DMS153 (cell line): ENCODE measurements at places on chromosomes 5 and 9.

GRCh38 chr5:14594378-14595074 is 12.9 kb downstream of the OTULINL start:
- no peak for DNase-seq

GRCh38 chr9:92483627-92484545 is 1.6 kb upstream of the ASPN start:
- DNase-seq, result no peak

DNA sequence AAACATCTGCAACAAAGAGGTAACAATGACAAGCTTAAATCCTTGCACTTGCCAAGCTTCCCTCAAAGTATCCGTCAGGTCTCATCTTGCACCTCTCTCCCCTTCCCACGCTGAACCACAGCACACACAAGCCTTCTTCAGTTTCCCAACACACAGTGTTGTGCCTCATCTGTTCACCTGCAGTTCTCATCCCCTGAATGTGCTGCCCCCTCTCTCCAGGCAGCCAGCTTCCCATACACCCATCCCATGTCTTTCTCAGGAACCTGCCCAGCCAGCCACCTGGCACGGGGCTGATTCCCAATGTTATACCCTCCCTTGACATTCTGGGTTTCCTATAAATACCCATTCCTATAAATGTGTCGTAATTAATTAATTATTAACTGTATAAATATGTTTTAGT is 314.8 kb downstream of the PRELID2 start:
- no peak for DNase-seq

DNA sequence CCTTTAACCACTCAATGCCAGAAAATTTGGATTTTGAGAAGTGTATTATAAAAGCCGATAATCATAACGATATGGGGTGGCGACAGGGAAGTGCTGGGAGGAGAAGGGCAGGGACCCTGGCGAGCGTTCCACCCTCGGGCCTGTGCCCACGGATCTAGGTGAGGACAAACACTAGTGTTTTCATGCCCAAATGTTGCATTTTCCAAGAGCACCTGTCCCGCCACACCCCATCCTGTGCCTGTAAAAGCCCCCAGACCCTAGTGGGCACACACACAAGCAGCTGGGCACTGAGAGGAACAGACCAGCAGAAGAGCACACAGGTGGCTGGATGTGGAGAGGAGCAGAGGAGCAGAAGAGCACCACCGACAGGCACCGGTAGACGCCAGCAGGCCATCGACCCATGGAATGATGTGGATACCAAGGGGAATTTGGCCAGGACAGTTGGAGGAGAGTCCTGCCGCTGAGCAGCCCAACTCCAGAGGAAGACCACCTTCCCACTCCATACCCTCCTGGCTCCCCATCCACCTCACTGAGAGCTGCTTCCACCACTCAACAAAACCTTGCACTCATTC is 315.0 kb downstream of the EDIL3 start:
- DNase-seq, result no peak

- DNase-seq, result no peak
Measured at GRCh38 chr5:30981576-30981975, 211.9 kb upstream of the CDH6 start.

GRCh38 chr9:27353474-27354229 is 56.7 kb upstream of the EQTN start:
- DNase-seq, result no peak

DNA sequence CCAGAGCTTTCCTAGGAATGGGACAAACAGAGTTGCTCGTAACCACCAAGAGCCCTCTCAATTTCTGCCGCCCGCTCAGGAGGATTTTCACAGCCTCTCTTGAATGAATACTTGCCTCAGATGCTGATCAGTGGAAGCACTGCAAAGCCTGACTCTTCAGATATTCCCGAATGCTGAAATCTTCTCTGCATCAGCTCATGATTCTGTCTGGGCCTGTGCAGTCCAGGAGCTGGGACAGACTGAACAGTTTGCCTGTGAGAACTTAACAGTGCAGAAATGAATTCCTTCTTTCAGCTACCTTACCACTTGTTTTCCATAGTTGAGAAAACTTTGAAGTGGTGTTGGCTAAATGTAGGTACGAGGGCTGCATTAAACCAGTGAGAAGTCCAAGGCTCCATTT is 17.1 kb downstream of the ZNF462 start:
- no peak for DNase-seq

- no peak for DNase-seq
Measured at GRCh38 chr5:131786900-131787692, 9.7 kb downstream of the FNIP1 start.

DNA sequence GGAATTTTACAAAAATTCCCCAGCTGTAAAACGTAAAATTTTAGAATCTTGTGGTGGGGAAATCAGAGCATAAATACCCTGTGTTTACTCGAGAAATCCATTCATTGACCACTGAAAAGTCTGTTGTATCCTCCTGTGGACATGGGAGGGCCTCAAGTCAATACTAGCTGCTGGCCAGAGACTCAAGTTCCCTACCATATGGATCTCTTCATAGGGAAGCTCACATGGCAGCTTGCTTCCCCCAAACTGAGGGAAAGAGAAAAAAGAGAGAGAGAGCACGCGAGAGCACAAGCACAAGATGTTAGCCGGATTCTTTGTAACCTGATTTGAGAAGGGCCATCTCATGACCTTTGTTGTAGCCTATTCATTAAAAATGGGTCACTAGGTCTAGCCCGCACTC is 591.9 kb downstream of the LRRC70 start:
- DNase-seq, result no peak

GRCh38 chr5:154583671-154584177 is 105.7 kb upstream of the HAND1 start:
- DNase-seq, result no peak

DNA sequence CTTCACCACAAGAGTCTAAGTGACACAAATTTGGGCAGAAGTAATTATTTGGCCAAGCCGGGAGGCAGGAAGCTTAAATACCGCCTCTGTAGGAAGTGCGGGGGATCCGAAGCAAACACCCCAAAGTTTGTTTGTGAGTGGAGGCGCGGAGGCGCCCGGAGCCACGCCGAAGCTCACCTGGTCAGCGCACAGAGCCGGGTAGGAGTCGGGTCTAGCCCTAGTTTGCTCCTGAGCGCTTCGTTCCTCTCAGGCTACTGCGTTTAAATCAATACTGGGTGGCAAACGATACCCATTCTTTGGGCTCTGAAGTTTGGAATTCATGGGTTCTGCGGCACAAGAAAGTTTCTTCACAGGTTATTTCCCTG is 855 bp downstream of the MCC start:
- no peak for DNase-seq

GRCh38 chr5:82403026-82403425 is 124.9 kb upstream of the RPS23 start:
- no peak for DNase-seq

GRCh38 chr9:117465706-117466105 is 50.8 kb upstream of the ASTN2 start:
- no peak for DNase-seq

- no peak for DNase-seq
Measured at GRCh38 chr9:36192196-36192595, 1.5 kb downstream of the CLTA start.

DNA sequence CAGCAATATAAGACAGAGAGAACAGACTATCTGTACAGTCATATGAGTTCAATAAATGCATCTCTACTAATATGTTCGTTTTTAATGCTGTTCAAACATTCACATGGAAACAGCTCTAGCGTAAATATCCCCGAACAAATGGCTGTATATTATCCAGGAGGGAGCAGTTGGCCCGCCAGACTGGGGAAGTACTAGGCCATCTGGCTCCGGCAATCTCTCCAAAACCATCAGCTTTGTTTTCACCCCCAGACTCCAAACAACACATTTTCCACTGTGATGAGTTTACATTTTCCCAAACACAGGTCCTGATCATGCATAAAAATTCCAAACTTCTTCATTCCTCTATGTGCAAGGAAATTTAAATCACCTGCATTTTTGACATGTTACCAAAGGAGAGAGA is 8.7 kb downstream of the EBF1 start:
- peak; percentile 58 for DNase-seq

DNA sequence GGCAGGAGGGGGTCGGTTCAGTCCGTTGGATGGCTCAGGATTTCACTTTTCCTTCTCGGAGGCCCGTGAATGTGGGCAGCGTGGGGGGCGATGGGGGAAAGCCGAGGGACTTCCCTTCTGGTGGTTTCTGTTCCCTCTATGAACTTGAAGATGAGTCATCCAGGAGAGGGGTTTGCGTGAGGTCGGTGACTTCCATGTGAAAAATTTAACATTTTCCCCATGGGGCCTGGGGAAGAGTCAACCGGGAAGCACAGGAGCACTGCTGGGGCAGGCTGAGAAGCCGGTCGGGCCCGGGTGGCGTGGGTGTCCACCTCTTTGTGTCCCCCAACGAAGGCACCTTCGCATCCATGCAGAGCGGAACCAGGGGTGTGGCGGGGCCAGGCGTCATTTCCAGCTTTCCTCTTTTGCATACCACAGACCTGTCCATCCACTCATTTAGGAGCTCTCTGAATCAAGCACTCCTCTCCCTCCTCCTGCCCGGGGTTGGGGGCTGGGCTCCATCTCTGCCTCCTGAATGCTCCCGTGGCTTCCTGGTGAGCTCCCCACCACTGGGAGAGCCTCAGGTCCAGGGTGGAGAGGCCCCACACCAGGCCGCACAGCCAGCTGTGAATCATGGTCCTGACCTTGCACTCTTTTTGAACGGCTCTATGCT is 68.4 kb downstream of the ANKRD33B start:
- no peak for DNase-seq

DNA sequence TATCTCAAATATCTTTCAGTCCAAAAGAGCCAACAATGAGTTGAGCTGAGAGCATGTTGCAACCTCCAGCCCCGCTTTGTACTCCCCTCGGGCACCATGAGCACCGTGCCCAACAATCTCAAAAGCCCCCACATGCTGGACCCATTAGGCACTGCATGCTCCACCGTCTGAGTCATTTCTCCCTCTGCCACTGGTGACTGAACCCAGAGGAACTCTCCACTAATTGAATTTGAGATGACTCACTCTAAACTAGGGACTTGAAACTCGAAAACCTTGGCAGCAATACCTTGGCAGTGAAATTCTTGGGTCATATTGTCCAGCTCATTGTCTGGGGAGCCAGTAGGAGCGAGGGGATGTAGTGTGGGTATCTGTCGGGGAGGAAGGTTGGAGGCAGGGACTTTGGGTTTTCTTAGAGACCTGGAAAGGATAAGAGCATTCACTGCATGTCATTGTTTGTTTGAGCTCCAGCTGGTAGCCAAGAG is 49.9 kb upstream of the SLIT3 start:
- DNase-seq, result no peak

- no peak for DNase-seq
Measured at GRCh38 chr5:153659039-153659736, 168.7 kb downstream of the GRIA1 start.

DNA sequence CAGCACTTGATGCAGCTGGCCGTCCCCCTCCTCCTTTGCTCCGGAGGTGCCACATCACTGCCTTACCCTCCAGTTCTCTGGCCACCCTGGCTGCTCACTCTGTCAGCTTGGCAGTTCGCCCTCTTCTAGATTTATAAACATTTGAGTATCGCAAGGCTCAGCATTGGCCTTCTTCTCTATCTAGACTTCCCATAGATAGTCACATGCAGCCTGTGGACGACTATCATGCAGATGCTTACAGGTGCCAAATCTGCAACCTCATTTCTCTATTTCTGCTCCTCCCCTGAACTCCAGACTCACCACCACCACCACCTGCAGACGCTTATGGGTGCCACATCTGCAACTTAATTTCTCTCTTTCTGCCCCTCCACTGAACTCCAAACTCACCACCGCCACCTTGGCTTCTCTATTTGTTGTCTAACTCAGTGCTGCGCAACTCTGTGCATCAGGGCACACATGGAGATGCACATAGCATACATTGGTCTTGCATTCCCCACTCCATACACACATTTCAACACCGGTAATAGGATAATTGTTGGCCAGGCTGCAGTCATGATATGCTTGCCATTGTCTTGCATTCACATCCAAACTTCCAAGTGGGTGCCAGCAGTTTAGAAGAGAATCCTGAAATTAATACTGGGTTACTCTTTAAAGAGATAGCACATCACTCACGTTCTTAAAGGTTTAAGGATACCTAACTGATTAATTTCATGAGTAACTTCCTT is 1.9 kb upstream of the DAP start:
- no peak for DNase-seq

DNA sequence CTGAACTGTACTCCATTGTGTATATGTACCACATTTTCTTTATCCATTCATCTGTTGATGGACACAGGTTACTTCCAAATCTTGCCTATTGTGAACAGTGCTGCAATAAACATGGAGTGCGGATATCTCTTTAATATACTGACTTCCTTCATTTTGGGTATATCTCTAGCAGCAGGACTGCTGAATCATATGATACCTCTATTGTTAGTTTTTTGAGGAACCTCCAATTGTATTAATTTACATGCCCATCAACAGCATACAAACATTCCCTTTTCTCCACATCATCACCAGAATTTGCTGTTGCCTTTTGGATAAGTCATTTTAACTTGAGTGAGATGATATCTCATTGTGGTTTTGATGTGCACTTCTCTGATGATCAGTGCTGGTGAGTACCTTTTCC is 81.8 kb upstream of the FAM120A start:
- no peak for DNase-seq

DNA sequence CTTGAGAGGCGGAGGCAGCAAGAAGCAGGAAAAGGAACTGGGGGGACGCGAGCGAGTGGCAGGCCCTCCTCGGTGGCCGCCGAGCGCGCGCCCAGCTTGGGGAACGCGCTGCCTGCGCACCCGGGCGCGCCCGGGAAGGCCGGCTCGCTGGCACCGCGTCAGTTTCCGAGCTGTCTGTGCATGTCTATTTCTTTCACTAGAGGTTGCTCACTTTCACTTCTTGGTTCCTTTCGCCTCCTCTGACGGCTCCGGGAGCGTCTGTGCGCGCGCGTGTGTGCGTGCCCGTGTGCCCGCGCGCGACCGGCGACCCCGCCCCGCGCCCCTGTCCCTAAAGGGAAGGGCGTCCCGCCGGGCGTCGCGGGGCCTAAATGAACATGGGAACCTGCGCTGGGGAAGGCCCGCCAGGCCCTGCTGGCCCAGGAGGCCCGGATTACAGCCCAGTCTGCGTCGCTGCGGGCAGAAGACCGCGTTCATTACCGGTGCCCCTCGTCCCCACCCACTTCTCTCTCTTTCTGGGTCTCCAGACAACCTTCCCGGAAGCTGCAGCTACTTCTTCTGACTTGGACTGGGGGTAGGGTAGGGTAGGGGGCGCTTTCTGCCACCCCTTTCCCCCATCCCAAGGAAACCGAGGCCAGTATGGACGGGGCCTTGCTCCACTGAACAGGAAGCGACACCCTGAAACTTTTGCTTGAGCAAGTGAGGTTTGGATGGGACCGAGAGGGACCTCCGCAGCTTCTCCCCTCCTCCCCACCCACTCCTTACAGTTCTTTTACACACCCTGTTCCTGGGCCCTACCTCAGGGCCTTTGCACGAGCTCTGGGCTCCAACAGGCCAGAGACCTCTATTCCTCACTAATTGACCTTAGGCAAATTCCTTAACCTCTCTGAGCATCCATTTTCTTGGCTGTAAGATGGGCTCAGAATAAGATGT is 205.8 kb upstream of the IER5L start:
- peak; percentile 64 for DNase-seq

DNA sequence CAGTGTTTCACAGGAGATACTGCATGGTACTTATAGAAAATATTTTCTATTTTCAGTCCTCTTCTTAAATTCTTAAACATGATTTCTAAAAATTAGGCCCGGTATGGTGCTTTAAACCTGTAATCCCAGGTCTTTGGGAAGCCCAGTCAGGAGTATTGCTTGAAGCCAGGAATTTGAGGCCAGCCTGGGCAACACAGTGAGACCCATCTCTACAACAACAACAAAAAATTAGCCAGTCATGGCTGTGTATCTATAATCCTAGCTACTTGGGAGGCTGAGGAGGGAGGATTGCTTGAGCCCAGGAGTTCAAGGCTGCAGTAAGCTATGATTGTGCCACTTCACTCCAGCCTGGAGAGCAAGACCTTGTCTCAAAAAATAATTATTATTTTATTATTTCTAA is 23.3 kb downstream of the ELL2 start:
- no peak for DNase-seq

- no peak for DNase-seq
Measured at GRCh38 chr5:59346982-59347381, 546.5 kb downstream of the PDE4D start.
